ENCODE measurements at places on chromosomes 4 and X.

DNA sequence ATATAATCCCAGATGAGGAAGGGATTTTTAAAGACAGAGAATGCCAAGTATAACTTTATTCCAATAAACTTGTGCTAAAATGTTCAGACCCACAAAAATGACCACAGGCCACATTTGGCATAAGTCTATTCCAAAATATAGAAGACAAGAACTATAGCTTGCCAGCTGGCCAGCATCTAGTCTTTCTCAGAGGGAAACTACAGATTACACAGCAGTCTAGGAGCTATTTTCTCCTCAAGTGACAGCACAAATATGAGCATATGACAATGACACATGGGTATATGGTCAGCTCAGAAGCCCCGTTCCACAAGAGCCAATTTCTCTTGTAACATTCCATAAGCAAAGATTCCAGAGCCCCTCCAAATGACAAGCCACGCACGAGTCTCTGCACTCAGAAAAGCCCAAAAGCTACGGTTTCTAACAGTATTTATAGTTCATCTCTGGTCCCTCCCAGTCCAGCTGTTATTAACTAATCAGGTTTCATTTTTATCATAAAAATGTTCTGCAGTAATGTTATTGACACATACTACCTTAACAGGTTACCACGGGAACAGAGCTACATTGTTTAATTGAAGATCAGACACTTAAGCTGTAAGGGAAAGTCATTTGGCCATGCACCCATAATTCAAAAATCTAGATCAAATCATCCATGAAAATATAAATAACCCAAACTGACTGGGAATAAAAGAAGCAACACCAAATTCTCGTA, 70.3 kb downstream of the RAB28 start:
- DNase-seq, result no peak

DNA sequence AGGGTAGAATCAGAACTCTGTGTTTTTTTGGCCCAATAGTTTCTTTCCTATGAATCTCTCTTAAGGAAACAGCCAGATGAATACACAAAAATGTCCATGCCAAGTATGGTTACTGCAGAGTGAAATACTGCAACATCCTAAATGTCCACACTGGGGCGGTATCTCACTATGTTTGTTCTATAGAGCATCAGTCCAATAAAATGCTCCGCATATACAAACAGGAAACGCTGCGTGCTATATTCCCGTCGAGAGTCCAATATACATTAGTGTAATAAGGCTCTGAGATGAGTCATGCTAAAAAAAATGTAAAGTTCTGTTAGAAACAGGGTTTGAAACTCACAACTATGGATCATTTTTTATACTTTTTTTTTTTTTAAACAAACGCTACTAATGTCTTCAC, 72.9 kb upstream of the ENOX2 start:
- no peak for DNase-seq

GRCh38 chr4:14078326-14078725, 450.8 kb upstream of the BOD1L1 start:
- no peak for DNase-seq

- no peak for DNase-seq
These were observed 808 bp downstream of the PRDM5 start for GRCh38 chr4:120921456-120922380.

DNA sequence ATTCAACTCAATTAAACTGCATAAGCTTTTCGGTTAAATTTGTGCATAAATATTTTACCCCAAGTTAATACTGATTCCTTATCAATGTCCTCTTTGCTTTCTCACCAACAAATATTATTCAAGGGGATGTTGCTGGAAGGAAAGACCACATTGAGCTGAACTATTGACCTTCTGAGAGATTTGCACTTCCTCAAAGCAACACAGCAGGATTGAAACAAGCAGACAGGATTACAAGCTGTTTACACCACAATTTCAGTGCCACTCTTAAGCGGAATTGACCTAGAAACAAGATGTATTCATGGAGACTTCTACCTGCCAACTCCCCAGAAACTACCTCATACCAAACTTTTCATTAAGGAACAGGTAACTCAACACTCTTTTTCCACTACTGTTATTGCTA, 96.5 kb upstream of the DUSP21 start:
- DNase-seq, result no peak

DNA sequence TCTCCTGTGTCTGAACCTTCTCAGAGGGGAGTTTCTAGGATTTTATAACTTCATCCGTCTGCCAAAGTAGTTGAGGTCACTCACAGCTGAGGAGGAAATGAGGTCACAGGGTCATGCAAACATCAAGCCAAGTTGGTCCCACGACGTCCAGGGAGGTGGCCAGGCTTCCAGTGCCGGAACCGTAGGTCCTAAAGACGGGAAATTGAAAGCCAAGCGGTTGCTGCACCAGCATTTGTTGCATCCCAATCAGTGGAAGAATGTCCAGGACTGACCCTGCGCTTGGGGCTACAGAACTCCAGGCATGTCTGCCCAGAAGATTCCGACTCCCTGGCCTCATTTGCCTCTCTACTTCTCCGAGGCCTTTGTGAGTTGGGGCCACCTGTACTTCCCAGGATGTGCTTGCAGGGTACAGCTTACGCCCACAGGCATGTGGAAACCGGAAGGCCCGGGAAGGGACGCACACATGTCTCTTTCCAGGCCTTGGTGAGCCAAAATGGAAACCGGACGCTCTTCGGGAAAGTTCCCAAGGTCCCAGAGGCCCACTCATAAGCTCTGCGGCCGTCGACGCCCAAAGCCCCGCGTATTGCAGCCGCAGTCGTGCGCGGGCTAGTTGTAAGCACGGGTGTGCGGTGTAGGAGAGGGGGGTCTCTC, 9.3 kb downstream of the PRDM8 start:
- no peak for DNase-seq

All from NCI-H1048 (cell line).